ENCODE measurements at places on chromosomes 5 and 9.

- DNase-seq, result no peak
Measured at GRCh38 chr5:71886406-71886805, 167.3 kb downstream of the CARTPT start.

DNA sequence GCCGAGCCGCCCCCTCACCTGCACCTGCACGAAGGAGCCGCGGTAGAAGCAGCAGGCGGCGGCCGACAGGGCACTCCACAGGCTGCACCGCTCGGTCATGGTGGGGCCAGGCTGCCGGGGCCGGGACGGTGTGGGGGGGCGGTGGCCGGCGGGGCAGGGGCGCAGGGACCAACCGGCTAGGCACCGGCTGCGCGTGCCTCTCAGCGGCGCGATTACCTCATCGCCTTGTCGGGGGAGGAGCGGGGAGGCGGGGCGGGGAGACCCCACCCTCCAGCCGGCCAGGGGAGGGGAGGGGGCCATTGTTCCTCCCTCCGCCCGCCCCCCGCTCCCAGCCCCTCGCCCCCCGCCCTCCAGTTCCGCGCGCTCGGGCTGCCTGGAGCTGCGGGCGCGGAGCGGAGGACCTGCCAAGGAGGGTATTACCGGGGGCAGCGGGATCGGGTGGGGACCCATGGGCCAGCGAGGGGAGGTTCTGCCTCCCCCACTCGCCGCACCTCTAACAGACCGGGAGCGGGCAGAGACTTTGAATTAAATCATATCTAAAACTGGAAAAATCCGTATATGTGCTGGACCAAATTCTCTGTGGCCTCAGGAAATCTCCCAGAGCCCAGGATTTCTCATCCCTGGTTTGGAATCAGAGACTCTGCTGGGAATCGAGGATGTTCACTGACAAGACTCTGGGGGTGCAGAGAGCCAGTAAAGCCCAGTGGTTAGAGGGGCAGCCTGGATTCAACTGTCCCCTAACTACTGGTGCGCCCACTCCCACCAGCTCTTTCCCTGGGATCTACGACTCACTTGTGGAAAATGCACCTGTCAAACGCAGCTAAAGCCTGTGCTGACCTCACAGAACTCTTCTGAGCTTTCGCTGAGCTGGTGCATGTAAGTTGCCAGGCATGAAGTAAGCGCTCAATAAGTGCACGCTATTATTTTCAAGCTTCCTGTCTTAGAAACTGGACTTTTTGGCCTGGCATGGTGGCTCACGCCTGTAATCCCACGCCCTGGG, 20.3 kb upstream of the TOR2A start:
- no peak for DNase-seq

DNA sequence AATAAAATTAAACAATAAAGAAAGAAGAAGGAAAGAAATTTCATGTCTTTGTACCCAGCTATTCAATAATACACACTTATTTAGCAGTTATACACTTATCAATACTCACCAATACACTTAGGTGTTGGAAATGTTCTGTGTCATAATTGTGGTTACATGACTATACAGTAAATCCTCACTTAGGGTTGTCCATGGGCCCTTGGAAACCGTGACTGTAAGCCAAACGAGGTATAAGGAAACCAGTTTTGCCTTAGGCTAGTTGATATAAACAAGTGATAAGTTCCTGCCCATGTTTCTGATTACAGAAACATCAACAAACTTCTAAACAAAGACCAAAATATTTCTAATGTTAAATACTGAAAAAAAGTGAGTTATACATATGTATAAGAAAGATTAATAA, 10.0 kb upstream of the SLCO4C1 start:
- no peak for DNase-seq

- no peak for DNase-seq
Measured at GRCh38 chr9:92950359-92950955, 3.1 kb downstream of the FGD3 start.

- no peak for DNase-seq
Measured at GRCh38 chr9:3676766-3677165, 151.0 kb upstream of the RFX3 start.

- DNase-seq, result no peak
Measured at GRCh38 chr9:92887880-92888338, 10.1 kb upstream of the ZNF484 start.

GRCh38 chr5:1461396-1461795, 16.2 kb upstream of the SLC6A3 start:
- no peak for DNase-seq

- no peak for DNase-seq
Measured at GRCh38 chr9:136656795-136657611, 5.7 kb upstream of the EGFL7 start.

- DNase-seq, result no peak
Measured at GRCh38 chr9:136353757-136354488, 9.6 kb downstream of the DNLZ start.

DNA sequence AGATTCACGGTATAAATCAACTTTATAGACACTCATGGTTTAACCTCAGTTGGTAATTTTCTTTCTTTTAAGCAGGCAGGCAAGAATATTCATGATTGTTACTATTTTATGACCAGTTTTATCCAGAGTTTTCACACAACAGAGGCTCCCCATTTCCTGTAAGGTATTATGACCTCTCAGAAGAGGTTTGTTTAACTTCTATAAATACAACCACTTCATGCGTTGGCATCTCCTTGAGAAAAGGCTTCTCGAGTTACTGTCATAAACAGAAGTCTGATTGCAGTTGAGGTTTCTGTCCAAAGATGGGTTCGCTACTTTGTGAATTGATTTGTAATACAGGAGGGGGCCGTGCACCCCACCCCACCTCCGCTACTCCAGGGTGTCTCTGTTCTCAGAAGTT, 55.3 kb downstream of the ENTREP1 start:
- no peak for DNase-seq

DNA sequence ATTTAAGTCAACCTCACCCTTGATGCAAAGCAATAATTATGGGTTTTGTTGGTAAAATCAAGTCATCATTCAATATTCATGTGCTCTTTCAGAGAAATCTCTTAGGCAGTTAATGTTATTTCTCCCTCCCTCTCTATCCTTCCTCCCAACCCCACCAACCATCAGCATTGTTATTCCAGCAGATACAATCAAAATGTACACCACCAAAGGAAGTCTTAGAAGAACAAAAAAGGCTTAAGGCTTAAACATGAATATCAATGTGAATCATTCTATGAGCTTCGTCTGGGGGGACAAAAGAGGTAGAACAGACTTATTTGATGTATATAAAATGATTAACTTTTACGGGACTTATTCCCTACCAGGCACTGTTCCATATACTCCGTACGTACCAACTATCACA, 404.4 kb downstream of the ARHGEF28 start:
- DNase-seq, result no peak

DNA sequence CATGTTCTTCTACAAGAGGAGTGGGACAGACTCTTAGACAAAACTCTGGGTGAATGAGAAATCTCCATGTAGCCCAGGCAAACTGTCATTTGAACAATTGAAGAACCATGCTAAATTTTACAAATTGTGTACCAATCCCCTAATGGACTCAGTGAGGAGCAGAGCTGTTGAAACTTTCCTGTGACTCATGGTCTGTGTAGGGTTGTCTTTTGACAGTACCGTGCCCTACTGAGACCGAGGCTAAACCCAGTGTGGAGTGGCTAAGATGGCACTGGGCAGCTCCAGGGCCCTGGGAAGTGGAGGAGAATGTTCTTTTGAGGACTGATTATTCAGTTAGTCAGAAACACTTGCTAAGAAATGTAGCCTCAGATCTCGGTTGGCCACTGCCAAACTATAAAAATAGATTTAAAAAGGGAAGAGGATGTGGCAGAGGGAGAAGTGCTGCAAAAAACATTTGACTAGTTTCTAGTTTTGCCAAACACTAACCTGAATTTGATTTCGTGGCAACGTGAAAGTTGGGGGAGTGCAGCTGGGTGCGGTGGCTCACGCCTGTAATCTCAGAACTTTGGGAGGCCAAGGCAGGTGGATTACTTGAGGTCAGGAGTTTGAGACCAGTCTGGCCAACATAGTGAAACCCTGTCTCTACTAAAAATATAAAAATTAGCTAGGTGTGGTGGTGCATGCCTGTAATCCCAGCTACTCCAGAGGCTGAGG, 24.7 kb downstream of the POU4F3 start:
- no peak for DNase-seq

- no peak for DNase-seq
Measured at GRCh38 chr9:83097633-83098032, 34.7 kb upstream of the RASEF start.

DNA sequence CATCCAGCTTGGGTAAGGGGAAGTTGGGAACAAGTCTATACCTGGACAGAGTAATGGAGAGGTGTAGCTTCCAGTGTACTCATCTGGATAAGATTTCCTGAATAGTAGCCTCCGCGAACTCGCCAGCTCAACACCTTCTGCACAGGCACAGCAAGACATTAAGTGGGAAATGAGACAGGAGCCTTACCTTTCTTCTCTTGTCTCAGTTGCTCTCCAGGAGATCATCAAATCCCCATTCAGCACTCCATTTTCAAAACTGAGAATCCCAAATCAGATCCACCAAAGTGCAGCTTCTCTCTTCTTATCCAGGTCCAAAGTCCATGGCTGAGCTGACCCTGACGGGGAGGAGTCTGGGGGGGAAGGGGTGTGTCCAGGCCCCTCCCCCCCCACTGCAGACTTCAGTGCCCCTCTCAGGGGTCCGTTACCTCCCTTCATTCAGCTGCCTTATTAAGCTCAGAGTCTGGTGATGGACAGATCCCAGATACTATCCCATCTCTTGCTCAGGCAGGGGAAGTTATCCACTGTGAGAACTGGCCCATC, 5.9 kb upstream of the MGAT1 start:
- DNase-seq, result no peak

- no peak for DNase-seq
Measured at GRCh38 chr5:154999865-155000264, 13.7 kb upstream of the KIF4B start.

GRCh38 chr5:122384739-122385235, 72.8 kb downstream of the SNCAIP start:
- DNase-seq, result no peak

GRCh38 chr5:111929261-111929660, 172.3 kb upstream of the NREP start:
- DNase-seq, result no peak

GRCh38 chr9:37262410-37262809, 142.0 kb downstream of the ZCCHC7 start:
- peak; percentile 12 for DNase-seq

DNA sequence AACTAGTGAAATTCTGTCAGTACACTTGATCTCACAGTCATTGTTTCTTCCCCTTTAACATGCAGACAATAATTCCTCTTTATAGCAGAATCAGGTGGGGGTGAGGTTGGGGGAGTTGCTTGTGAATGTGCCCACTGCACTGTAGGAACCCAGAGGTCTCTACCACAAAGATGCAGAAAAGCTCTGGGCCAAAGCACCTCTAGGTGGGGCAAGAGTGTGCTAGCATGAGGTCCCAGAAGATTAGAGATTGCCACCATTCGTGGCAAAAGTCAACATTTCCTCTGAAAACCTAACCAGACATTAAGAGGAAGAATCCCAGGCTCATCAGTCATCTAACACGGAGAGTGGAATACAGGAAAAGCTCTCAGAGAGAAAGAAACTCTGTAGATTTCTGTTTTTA, 74.5 kb downstream of the PTCD2 start:
- DNase-seq, result peak; percentile 22

- DNase-seq, result peak; percentile 42
Measured at GRCh38 chr5:114362197-114362976, 517 bp downstream of the KCNN2 start.

GRCh38 chr5:149809931-149810691, 80.0 kb downstream of the PPARGC1B start:
- DNase-seq, result no peak

DNA sequence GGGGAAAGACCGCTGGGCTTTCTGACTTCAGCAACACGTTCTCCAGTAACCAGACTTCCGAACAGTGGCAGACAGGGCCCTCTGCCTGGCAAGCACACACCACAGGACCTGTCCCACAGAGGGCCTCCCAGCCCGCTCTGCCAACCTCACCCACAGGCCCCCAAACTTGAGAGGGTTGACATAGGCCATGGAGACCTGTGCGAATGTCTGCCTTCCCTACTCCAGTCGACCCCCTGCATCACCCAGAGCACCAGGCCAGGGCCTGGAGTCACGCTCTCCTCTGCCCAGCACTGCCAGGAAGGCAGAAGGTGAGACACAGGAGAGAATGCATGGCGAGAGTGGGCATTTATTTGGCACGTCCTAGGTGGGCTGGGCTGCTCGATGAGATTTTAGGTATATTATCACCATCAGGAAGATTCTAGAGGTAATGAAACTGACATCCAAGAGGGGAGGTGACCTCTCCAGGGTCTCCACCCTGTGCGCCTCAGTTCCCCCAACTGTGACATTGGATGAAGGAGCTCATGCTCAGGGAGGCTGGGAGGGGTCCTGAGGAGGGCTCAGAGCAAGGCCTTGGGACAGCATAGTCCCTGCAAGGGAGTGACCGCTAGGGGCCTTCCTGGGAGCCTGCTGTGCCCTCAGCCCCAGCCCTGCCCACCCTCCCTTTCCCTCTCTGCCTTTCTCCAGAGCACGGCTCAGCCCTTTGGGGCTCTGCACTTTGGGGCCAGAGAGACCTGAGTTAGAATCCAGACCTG, 54.9 kb downstream of the DUSP1 start:
- no peak for DNase-seq

GRCh38 chr9:124272979-124273378, 15.2 kb downstream of the NEK6 start:
- no peak for DNase-seq

DNA sequence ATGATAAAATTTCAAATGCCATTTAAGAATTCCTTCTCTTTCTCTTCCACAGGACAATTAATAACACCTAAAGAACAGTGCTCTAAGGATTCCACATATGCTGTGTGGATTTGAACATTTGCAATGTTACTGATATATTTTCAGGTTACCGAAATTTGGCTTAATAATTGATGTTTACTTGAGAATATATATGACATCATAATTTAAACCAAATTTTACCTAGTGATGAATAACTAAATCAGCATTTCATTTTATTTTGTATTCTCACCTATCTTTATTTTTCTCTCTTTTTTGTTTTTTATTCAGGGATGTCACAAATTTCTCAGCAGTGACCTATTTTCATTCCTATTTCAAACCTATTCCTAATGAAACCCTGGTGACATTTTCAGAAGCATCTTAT, 429.6 kb downstream of the SLCO4C1 start:
- no peak for DNase-seq

DNA sequence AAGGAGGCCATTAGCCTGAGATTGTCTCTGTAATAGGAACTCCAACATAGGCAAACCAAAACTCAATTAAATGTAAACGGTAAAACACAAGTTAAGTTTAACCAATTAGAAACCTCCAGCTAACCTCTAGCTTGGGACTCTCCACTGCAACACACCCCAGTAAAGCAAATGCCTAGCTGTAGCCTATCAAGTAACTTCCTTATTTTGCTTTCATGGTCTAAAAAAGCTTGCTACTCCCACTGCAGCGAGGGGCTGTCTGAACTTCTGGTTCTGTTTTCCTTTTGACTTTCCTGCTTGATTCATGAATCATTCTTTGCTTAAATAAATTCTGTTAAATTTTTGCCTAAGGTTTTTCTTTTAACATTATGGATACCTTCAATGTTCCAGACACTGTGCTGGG, 24.4 kb upstream of the C5orf46 start:
- no peak for DNase-seq

GRCh38 chr9:82168585-82168984, 180.0 kb downstream of the SPATA31D1 start:
- DNase-seq, result no peak

- DNase-seq, result no peak
Measured at GRCh38 chr9:15711931-15712330, 159.1 kb downstream of the CCDC171 start.

- DNase-seq, result no peak
Measured at GRCh38 chr9:110391826-110392485, 54.3 kb upstream of the TXNDC8 start.

Measured in HEK293T (cell line).